ENCODE measurements at places on chromosomes 3 and 15.
A peak's percentile ranks its signal among the peaks of the same experiment; 100 is the strongest.

DNA sequence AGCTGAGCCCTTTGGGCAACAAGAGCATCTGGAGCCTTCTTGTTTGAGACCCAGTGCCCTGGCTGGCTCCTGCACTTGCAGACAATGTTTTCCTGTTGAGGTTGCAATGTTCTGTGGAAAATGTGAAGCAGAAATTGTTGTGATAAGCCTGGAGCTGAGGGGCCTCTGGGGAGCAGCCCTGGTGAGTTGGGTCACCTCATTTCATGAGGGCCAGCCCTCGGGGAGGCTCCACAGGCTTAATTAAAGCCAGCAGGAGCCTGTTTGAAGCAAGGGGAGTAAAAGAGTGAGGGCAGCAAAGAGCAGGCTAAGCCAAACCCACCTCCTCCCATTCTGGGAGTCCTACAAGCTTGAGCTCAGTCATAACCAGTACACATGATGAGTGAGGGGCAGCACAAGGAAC is 154.3 kb downstream of the ALDH1A2 start:
- no peak for DNase-seq

DNA sequence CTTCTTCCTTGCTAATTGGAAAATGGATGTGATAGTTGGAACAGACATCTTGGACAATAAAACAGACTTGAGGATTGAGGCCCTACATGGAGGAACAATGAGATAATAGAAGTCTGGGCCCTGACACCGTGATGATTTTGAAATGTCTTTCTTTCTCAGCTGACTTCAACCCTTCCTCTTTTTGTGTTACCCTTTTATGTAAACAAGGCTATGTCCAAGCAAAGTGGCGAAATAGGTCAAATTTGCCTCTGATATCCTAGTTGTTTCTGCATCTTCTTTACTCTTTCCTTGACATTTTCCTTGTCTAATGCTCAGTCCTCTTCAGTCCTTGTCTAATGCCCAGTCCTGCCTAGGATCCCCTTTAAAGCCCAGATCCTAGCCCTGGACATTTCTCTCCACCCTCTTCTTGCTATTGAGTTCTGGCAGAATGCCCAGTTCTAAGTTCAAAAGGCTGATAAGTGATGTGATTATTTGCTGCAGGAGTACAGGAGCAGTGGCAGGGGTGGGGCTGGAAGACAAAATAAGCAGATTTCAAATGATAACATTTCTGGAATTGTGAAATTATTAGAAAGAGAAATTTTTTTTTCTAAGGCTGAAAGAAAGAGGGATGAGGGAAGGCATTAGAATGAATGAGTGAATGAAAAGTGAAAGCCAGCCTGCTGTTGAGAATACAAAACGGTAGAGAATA is 6.5 kb upstream of the VPS8 start:
- no peak for DNase-seq

DNA sequence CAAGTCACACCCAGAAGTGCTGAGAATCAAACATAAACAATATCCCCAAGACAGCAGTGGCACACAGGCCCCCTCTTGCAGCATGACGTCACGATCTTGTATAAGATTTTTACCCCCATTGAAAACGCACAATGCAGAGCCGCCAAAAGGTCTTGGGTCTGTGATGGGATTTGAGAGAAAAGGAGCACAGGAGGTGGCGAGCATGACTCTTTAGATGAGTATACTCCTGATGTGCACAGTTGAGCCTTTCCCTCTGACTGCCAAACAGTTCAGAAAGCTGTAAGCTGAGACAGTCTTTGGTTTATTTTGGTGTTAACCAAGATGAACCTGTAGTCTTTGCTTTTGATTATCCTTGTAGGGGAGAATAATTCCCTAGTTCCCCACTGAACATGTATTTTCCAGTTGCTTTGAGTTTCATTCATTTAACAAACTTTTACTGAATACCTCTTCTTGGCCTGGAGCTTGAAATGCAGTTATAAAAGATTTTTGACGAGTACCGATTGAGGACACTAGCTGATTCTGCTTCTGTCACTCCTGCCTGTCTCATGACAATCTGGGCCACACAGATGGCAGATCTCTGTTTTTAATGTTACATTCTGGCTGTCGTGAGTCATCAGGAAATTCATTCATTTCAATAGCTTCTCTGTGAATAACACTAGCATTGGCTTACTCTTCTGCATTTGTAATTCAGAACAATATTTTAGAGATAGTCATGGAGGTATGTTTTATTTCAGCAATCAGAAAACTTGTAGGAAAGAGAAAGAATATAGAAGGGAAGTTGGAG is 28.9 kb downstream of the CFAP91 start:
- no peak for DNase-seq

DNA sequence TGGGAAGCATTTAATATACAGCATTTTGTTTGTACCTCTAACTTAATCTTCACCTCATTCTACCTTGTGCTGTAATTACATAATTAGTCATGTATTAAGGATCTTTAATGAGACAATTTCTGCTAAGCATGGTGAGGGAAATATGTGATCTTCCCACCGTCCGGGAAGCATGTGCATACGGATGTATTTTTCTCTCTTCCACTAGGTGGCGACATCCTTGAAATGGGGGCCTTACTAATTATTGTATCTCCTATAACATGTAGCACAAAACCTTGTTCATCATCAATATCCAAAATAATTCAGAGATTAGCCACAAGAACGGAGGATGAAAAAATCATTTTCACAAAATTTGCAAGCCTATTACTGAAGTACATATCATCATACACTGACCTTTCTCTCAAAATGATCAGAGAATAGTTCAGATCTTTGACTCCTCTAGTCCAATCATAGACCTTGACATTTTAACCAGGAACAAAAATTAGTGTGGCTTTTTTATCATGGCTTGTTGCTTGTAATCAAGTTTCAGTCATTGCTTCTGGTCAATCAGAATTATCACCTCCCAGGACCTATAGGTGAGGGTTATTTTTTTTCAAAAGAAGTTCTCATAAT is 148.9 kb upstream of the GBE1 start:
- DNase-seq = peak; percentile 39

- no peak for DNase-seq
These were observed 58.4 kb downstream of the SCAPER start for GRCh38 chr15:76846782-76847181.

- no peak for DNase-seq
These were observed 172.6 kb upstream of the LRRC3B start for GRCh38 chr3:26449996-26450395.

- peak; percentile 90 for DNase-seq
These were observed 528 bp downstream of the LPCAT4 start for GRCh38 chr15:34366271-34367065.

DNA sequence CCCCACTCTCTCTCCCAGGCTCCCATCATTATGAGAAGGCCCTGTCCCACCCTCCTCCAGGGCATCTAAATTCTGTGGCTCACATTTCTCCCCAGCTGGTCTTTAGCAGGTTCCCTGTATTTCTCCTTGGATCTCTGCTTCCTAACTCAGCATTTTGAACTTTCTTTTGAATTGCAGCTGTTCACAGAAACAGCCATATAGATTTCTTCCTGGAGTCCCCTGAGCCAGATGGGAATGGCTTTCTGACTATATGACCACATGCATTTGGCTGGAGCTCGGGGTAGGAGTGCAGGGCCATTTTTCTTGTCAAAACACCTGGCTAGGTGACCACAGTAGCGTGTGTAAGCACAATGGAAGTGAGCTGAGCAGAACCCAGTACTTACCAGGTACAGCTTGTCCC is 22.0 kb downstream of the RBP2 start:
- no peak for DNase-seq

DNA sequence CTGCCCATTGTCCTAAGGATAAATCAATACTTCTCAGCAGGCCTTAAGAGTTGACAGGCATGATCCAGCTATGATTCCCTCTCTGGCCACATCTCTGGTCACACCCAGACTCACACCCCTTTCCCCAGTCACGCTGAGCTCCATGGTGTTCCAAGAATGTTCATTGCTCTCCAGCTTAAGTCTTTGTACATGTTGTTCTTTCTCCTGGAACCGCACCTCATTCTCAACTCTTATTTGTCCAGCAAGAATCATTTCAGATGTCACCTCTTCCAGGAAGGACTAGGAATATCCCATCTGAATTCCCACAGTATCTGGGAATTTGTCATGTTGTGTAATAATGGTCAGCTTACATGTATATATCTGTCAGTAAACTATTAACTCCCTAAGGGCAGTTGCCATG is 118.3 kb upstream of the GALNT15 start:
- DNase-seq = no peak

DNA sequence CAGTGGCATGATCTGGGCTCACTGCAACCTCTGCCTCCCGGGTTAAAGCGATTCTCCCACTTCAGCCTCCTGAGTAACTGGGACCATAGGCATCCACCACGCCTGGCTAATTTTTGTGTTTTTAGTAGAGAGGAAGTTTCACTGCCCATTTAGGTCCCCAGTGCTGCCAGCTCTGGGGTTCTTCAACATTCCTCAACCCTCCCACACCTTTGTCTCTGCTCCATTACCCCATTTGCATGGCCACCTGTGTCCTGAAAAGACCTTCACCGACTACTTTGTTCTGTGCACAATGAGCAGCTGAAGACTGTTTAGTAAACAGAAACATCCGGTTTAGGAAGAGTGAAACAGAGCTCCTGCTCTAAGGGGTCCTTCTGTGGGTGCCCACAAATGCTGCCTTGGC is 92.0 kb downstream of the FAM43A start:
- DNase-seq = no peak

- DNase-seq = no peak
These were observed 336.1 kb downstream of the FOXP1 start for GRCh38 chr3:71247221-71247957.

DNA sequence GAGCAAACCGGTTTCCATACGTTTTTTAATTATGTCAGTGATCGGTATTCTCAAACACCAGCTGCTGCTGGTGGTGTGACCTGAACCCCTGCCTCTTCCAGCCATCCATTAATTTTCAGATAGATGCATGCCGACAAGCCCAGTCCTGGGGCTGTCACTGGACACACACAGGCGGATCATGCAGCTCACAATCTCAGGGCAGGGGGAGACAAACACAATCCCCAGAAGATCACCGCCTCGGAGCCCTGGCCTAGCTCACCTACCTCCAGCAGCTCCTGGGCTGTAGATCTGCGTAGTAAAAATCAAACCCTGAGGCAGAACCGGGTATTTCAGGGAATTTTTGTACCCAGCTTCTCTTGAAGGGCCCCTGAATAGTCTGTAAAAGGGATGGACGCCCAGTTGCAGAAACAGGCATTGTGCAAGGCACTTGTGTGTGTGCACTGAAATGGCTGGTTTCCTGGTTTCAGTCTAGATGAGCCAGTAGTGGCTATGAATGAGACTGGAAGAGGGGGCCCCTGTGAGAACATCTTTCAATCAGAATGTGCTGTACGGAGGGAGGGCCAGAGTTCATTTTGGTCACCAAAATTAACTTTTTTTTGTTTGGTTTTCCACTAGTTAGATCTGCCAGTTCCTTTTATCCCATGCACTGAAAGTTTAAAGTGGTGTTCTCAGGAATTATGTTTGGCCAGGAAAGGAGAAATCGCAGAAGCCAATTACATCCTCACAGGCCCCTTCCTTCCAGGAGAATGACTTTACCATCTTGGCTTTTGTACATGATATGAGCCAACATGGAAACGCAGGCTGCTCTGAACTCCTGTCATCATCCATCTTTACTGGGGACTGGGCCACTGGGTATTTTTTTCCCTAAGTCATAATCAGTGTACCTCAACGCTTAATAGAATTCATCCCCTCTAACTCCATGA is 55.0 kb upstream of the RPL32 start:
- no peak for DNase-seq

GRCh38 chr3:50177346-50177745 is 14.1 kb upstream of the GNAT1 start:
- no peak for DNase-seq

DNA sequence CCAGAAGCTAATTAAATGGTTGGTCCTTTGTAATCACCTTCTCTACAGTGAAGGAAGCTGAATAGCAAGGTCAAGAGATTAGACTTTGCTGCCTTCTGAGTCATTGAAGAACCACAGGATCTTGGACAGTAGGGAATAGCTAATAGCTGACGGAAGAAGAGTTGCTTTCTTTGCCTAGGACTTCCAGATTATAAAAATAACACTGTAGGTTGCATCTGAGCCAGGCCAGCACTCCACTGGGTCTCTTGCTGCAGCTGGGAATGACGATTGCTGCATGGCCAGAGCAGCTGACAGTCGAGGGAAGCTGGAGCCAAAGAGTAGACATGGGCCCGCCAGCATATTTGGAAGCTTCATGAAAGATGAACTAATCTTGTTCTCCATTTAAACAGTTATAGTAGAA is 81.5 kb upstream of the KCNMB2 start:
- peak; percentile 23 for DNase-seq

DNA sequence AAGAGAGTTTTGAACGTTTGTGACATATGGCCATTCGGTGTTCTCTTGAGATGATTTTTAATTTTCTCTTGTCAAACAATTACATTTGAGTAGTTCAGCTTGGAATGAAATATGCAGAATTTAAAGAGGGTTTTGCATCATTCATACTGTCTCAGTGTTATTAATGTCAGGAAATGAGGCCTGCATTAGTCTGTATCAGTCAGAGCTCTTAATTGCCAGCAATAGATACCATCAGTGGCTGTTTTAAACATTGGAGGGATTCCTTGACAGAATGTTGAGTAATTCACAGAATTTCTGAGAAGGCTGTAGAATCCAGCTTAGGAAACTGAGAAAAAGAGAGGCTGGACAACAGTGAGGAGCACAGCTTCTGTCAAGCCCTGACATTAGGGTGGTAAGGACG is 722.0 kb downstream of the NR2F2 start:
- DNase-seq = no peak

DNA sequence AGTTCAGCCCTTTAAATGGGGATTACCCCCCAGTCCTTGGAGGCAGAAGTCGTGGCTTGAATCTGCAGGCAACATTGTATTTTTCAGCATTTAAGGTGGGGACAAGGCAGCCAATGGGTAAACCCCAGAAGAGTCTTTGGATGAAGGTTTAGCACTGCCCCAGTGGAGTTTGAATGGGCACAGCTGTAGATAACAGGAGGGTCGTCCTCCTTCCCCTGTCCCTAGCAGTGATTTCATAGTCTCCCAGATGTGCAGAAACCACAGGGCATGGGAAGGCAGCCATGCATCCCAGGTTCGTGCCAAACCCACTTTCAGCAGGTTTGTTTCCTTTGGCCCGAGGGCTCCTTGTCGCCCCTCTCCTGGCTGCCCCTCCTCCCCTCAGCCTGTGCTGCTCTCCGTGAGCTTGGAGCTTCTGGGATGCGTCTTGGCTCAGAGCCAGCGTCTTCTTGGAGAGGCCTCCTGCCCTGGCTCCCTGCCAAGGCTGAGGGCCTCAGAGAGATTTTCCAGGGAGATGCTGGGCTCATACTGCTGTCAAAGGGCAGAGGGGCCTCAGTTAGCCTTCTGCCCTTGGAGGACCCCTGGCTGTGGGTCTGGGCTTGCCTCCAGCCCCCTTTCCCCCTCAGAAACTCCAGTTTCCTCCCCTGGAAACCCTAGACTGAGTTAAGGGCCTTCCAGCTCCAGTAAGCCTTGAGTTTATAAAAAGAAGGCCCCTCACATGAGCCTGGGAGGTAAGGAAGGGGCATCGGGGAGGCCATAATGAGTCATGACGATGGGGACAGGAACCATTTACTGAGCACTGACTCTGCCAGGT is 48.9 kb upstream of the POLG start:
- peak; percentile 45 for DNase-seq

DNA sequence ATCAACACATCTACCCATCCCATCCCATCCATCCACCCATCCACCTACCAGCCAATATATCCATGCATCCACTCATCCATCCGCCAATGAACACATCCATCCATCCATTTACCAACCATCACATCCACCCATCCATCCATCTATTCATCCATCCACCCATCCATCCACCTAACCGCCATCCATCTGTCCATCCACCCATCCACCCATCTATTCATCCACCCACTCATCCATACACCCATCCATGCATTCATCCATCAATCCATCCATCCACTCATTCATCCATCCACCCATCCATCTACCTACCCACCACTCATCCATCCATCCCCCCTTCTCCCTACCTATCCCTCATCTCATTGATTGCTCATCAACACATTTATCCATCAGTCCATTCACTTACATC is 47.6 kb upstream of the SEC13 start:
- DNase-seq = no peak

Data from mucosa of descending colon (tissue), 3 donors.